ENCODE measurements at places on chromosomes 12 and 14.

DNA sequence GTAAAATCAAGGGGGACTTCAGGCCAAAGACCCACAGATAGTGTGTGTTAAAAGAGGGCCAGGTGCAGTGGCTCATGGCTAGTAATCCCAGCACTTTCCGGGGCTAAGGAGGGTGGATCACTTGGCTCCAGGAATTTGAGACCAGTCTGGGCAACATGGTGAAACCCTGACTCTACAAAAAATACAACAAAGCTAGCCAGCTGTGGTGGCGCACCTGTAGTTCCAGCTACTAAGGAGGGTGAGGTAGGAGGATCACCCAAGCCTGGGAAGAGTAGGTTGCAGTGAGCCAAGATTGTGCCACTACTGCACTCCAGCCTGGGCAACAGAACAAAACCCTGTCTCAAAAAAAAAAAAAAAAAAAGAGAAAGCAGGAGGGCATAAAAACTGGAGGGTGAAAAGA is 8.5 kb downstream of the VCPKMT start:
- no peak for DNase-seq

GRCh38 chr12:2082321-2082720 is 29.5 kb downstream of the CACNA1C start:
- DNase-seq = no peak

- no peak for DNase-seq
Measured at GRCh38 chr14:66539034-66539433, 31.1 kb downstream of the GPHN start.

- DNase-seq = no peak
Measured at GRCh38 chr12:115380546-115381120, 696.7 kb upstream of the TBX3 start.

DNA sequence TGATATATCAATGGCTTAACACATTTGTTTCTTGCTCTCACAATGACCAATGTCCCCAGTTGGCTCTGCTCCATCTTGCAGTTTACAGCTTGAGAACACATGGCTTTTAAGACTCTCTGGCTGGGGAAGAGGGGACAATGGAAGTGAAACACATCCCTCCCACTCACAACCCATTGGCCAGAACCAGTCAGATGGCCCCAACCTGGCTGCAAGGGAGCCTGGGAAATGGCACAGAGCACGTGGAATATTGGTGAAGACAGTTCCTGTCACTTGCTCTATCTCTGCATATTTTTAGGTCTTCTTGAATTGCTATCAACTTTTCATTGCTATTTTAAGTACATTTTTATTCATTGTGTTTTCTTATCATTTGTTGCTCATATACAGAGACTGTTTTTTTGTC is 345.4 kb downstream of the MED13L start:
- no peak for DNase-seq

GRCh38 chr14:105267820-105268548 is 19.7 kb downstream of the BTBD6 start:
- DNase-seq = no peak

DNA sequence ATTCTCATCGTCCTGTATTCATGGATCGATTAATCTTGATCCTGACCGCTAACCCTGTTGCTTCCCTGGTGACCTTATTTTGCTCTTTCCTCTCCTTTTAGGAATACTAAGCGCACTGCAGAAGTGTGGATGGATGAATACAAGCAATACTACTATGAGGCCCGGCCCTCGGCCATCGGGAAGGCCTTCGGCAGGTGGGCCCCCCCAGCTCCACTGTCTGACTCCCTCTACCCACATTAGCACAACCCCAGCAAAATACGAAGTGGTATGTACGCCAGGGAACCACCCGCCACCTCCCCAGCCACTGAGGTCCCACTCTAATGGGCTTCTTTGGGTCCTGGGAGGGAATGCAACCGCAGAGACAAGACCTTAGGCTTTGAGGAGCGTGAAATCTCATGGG is 58.7 kb downstream of the ERH start:
- no peak for DNase-seq

GRCh38 chr14:64801800-64802199 is 77.9 kb downstream of the SPTB start:
- DNase-seq = no peak

GRCh38 chr12:42162193-42162592 is 17.5 kb upstream of the GXYLT1 start:
- no peak for DNase-seq

DNA sequence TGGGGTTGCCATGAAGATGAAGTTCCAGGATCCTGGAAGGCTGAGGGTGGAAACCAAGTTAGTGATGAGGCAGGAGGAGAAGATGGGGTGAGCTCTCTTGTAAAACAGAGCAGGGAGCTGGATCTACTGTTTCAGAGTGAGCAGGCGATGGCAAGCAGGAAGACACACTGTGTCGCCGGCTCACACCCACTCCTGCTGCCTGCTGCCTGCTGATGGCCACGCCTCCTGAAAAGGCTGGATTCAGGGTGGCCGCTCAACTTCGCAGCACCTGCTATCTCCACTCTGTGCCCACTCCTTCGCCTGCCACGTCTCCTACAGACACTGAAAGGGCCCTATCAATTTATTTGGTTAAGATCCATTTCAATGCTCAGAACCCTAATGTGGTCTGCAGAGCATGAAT is 96.1 kb downstream of the RBM19 start:
- DNase-seq = no peak

GRCh38 chr12:116200812-116201211 is 76.7 kb downstream of the MED13L start:
- DNase-seq = no peak

DNA sequence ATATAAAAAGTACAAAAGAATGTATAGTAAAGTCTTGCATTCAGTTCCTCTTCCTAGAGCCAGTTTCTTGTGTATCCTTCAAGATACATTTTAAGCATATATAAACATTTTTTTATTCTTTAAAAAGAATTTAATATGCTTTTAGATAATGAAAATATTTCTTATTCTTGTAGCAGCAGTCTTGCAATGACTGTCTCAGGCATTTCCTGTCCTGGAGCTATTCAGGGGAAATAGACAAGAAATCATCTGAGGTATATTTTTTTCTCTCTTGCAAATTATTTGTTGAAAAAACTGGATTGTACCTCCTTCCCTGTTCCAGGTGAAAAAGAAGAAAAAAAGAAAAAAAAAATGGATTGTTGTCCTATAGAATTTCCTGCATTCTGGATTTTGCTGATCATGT is 17.0 kb upstream of the ERBB3 start:
- DNase-seq = no peak

- DNase-seq = no peak
Measured at GRCh38 chr12:104469523-104469922, 12.8 kb downstream of the CHST11 start.

- DNase-seq = no peak
Measured at GRCh38 chr12:60194678-60195077, 598.8 kb downstream of the SLC16A7 start.

DNA sequence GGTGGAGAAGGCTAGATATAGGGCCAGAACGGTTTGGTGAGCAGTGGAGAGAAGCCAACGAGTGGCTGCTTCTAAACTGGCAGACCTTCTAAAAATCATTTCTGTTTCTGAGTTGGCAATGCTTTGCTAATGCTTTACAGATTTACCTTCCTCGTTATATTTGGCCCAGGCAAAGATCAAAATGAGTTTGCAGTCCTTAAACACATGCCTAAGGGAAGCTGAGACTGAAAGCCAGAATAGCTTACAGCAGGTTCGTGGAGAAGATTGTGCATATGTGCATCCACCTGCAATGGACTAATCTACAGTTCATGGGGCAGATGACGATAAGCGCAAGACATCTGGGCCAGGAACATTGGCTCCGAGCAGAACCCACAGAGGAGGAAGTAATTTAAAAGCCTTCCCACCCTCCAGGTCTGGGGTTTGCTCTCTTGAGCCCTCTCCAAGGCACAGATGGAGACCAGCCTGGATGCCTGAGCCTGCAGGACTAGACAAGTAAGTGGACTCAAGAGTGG is 99.4 kb downstream of the NINJ2 start:
- DNase-seq = no peak

GRCh38 chr12:2387103-2387834 is 334.5 kb downstream of the CACNA1C start:
- DNase-seq = no peak

DNA sequence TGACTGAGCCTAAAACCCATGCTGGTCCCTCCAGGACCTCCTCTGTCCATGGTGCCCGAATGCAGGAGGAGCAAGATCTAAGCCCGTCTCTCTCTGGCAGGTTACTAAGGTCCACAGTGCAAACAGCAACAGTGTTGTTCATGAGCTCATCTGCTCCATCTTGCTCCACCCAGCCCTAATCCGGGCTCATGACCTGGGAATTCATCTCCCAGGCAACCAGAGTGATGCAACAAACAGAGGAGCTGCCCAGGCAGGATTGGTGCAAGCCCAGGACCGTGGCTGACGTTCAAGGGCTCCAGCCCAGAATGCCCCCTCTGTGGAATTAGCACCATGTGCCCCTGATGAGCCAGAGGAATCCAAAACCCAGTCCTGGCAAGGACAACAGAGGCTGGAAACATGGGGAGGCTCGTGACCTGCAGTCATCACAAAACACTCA is 29.9 kb downstream of the HSPB8 start:
- peak; percentile 51 for DNase-seq

DNA sequence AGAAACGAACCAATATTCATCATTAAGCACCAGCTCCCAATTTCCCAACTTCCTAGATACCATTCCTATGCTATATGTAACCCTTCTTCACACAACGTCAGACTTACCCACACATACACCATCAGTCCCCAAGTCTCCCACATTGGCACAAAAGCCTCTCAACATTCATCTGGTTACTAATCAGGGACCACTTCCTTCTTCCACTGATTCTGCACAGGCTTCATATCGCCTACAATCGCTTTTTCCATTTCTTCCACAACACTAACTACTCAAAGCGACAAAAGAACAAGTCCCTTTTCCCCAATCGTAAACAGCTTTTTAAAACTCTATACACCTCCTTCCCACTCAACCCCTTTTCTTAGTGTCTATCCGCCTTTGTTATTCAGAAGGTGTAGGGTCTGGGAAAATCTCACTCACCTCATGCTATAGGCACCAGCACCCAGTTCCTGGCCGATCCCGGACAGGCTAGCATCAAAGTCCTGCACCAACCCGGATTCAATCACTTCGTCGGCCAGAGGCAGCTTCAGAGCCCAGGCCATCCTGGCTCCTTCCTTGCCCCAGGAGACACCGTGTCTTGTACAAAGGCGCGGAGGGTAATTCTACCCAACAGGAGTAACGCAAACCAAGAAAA is 936 bp downstream of the TFCP2 start:
- DNase-seq = no peak

DNA sequence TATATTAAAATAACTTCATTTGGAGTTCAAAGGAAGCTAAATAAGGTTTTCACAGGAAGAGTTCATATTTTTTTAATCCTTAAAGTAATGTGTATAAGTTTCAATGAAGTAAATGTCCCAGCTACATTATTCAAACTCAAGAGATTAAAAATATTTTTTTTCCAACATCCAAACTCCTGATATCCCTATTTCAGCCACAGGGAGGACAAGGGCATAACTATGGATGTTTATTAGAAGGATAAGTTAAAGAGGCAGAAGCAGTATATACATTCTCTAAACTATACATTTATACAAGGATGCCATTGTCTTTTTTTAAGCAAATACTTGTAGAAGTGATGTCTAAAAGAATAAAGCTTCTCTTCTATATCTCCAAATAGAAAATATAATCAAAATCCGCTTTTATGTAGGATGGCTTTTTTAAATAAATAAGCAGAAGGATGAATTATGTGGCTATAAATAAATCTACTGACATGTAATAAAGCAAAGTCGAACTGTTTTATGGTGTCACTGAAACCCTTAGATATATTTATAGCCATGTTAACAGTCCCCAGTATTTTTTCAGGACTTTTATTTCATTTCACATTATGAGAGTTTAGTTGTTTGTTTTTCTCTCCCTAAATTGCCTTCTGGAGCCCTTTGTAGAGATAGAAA is 936.5 kb downstream of the DIO2 start:
- DNase-seq = no peak

DNA sequence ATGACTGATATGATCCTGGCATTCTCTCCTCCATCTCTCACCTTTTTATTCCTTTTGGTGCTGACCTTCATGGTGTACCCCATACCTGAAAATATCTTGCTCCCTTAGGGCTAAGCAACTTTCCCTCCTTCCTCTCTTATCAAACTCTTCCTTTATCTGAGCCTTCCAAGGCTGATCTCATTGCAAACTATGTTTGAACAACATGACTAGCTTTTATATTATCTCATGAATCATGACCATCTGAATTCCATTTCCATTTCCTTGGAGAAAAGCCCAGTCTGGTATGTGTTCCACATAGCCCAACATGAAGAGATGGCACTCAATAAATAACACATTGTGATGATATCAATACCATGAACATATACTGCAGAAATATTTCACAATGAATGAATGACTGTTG is 111.6 kb downstream of the TSPAN8 start:
- no peak for DNase-seq

DNA sequence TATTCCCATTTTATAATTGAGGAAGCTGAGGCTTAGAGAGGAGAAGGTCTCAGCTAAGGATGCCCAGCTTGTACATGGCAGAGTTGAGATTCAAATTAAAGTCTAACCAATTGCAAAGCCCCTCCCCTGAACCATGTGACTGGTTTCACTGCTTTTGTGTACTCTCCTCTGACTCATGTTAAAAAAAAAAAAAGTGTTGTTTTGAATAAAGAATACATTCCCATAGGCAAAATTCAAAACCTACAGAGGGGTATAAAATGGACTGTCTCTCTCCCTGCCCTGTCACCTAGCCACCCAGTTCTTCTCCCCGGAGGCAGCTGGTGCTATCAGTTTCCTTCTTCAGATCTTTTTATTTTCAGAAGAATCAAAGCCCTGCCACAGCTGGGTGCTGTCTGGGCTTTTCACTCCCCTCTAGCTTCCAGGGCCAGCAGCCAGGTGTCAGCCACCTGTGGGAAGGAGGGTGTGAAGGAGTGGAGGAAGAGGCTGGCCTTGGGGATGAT is 5.4 kb downstream of the PSMD9 start:
- no peak for DNase-seq

- DNase-seq = no peak
Measured at GRCh38 chr14:77260631-77261030, 10.4 kb downstream of the NGB start.

DNA sequence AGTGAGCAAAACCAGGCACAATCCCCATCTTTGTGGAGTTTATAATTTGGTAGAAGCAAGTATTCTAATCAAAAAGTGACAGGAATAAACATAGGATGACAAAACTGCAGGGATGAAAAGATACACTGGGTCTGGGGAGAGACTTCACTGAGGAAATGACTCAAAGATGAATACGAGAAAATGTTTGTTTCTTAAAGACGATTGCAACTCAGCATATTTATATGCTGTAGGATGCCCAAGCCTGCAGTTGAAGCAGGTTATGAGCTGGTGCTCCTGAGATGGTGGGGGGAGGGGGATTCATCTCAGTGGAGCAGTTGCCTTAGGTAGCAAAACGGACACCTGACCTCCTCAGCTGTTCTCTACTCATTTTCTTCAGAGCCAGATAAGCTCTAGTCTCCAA is 13.4 kb upstream of the SLC38A4 start:
- no peak for DNase-seq

DNA sequence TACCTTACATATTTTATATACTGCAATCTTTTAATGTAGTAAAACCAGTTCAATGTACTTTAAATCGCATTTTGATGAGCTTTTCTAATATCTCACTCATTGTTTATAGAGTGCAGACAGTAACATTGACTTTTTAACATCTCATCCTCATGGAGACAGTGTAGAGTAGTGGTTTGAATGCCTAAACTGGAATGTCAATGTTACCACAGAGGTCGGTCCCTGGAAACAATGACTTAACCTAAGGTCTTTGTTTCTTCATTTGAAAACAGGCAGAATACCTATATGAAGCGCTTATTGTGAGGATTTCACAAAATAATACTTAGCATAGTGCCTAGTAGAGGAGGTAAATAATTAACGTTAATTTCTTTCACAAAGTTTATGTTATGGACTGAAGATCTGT is 5.0 kb downstream of the CDK17 start:
- DNase-seq = no peak

Data from breast epithelium (tissue), 4 donors.